ENCODE measurements at places on chromosomes 16 and 17. TPM values are rescaled to one million over a fixed set of nuclear protein-coding genes. Genes with fewer than 3 reads are reported as not detected.
A peak's percentile ranks its signal among the peaks of the same experiment; 100 is the strongest.

GRCh38 chr17:80604009-80604669 lies 59.5 kb downstream of the RPTOR start:
- no peak for DNase-seq

Gene SLC39A11
- 10.6 TPM for polyA plus RNA-seq

GRCh38 chr16:10729104-10730048 lies 14.3 kb upstream of the NUBP1 start:
- no peak for DNase-seq

DNA sequence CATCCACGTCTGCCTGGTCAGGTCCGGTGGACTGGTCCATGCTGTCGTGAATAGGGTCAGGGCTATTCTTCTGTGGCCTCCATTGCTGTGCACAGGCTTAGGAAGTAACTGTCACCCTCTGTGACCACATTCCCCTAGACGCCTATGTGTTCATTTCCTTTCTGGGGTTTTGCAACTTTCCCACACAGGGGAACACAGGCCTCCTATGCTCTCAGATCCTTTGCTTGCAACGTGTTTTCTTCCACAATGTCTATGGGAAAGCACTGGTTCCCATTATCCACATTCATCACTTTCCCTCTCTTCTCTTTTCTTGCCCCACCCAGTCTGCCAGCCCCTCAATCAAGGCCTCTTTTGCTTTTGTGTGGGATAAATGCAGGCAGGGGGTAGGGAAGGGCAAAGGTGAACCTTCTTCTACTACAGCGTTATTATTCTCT lies 43.2 kb upstream of the DNAJA2 start:
- no peak for DNase-seq

DNA sequence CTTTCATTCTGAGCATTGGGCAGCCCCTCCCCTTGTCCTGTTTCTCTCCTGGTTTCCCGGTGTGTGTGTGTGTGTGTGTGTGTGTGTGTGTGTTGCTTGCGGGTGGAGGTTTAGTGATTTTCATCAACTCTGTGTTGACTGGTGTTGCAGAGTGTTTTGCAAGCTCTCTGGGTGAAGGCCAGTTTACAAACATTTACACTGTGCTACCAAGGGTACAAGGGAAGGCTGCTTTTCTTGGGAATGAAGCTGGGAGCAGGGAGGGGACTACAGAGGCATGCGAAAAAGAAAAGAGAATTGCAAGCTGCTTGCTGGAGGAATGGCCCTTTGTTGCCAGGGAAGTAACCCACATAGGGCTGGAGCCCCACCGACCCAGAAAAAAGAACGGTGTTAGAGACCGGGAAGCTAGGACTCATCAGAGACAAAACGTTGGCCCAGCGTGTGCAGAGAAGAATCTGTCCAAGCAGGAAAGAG lies 29.6 kb downstream of the HS3ST3B1 start:
- peak; percentile 39 for DNase-seq

Gene PRR29
- polyA plus RNA-seq = 3.1 TPM

DNA sequence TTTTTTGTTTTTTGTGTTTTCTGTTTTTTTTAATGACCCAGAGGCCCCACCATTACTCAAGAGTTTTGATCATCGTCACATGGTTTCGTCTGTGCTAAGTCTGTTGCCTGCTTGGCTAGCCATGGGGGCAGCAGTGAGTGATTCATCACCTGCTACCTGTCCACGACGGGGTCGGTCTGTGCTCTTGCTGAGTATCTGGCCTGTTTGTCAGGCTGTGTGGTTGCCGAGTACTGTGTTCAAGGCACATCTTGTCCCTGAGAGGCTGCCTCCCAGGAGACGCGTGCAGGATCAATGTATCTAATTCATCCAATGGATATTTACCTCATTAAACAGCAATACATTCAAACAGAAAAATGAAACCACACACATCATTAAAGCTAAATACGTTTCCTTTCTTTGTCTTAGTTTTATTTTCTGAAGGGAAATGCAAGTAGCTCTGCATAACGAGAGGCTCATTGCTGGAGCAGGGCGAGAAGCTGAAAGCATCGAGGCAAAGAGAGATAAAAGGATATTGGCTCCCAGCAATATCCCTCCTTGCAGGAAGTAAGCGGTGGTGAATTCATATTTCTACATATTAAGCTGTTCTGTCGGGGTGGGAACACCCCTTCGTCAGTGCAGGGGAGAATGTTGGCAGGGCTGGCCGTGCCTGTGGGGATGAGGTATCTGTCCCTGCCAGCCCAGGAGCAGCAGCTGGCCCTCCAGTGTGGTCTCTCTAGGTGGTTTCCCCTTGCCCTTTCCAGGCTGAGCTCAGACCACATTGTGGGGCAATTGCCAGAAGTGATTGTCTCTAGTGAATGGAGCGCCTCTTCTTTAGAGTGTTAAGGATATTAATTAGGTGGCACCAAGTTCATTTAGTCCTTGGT lies 166.2 kb upstream of the ASIC2 start:
- no peak for DNase-seq

Gene STH
- polyA plus RNA-seq = not detected

GRCh38 chr16:53235851-53236250 lies 181.1 kb downstream of the CHD9 start:
- no peak for DNase-seq

GRCh38 chr17:77696721-77697460 lies 261.6 kb upstream of the TNRC6C start:
- DNase-seq = peak; percentile 80

DNA sequence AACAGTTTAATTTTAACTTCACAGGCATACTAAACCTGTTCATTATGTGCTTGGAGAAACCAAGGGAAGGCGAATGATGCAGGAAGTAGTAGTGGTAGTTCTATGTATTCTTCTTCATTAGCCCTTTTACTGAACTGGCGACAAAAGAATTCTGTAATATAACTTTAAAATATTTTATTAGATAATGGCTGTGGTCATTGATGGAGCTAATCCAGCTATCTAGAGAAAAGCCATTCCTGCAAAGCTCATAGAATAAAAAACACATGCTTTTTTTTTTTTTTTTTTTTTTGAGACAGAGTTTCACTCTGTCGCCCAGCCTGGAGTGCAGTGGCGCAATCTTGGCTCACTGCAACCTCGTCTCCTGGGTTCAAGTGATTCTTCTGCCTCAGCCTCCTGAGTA lies 23.5 kb downstream of the TANC2 start:
- peak; percentile 76 for DNase-seq

Gene NXN
- polyA plus RNA-seq = 57.0 TPM

DNA sequence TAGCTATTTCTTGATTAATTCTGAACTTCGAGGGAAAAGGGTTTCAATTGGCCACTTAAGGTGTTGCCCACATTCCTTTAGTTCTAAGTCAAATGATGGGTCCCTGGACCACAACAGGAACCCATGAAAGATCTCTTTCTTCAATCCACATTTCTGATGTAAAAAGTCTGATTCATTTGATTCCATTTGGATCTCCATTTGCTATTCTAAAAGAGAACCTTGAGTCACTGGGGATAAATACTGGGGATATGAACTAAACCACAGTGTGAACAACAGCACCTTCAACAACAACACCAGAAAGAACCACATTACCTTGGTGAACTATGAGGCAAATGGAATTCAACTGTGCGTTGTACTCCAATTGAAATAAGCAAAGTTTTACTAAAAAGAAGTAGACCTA lies 108.9 kb upstream of the IRX5 start:
- no peak for DNase-seq

Gene DLX4
- polyA plus RNA-seq = 0.19 TPM

DNA sequence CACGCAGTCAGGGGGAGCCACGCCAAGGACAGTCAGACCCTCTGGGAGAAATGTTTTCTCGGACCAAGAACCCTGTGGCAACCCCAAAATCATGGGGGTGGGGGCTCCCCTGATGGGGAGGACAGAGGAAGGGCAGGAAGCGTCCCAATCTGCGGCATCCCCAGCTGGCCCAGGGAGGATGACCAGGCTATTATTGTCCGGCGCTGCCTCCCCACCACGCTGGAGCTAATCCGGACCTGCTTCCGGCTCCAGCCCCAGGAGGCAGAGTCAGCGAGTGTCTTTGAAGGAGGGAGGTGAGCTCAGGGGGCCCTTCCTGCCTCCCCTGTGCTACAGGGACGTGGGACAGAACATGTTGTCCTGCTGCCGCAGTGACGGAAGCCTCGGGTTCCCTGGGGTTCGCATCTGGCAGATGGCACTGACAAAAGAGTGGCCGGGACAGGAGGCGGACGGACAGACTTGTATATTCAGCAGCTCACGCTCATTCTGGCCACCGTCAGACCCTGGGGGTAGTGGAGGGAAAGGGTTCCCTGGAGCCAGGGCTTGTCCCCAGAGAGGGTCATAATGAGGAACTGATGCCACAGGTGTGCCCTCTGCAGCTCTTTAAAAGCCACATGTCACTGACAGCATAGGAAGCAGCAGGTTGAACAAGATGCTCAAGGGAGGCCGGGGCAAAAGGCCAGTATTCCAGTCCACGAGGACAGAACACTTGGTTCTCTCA lies 54.3 kb upstream of the CDC42EP4 start:
- peak; percentile 66 for DNase-seq

GRCh38 chr17:80129006-80129565 lies 17.8 kb downstream of the EIF4A3 start:
- no peak for DNase-seq

GRCh38 chr17:13518261-13519000 lies 83.3 kb downstream of the HS3ST3A1 start:
- peak; percentile 25 for DNase-seq

GRCh38 chr16:46638947-46639925 lies 18.1 kb upstream of the SHCBP1 start:
- no peak for DNase-seq

DNA sequence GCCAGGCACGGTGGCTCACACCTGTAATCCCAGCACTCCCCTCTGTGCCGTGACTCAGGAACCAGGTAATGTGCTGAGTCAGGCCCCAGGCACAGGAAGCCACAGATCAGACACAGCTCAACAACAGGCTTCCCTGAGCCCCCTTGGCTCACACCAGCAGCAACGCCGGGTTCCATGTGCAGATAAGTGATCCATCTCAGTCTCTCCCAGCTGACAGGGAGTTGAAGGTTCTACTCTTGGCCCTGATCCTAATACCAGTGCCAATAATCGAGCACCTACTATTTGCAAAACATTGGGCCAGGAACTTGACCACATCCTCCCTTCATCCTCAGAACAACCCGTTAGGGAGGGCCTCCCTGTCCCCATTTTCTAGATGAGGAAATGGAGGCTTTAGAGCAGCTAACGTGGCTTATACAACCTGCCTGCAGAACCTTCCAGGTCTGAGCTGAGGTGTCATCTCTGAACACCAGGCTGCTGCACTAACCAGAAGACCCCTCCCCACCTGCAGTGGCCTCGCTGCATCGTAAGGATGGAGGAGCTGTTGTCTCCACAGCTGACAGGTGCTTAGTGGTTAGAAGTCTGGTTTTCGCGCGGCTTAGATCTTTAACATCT lies 64.8 kb upstream of the AMZ2 start:
- no peak for DNase-seq

GRCh38 chr17:40810494-40810893 lies 10.7 kb upstream of the KRT28 start:
- no peak for DNase-seq

Gene TCF25
- polyA plus RNA-seq = 113 TPM

DNA sequence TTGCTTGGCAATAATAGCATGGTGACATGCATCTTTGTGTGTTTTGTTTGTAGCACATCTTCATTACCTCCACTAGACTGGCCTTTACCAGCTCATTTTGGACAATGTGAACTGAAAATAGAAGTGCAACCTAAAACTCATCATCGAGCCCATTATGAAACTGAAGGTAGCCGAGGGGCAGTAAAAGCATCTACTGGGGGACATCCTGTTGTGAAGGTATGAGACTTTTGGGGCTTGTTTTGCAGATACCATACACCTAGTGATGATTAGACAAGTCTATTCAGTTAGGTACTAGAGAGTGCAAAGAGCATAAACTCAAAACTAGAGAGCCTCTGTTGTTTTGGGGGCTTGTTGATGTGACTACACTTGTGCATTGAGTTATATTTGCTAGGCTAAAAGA lies 41.2 kb downstream of the NFATC3 start:
- DNase-seq = no peak

Gene KCNJ12
- polyA plus RNA-seq = 10.6 TPM

DNA sequence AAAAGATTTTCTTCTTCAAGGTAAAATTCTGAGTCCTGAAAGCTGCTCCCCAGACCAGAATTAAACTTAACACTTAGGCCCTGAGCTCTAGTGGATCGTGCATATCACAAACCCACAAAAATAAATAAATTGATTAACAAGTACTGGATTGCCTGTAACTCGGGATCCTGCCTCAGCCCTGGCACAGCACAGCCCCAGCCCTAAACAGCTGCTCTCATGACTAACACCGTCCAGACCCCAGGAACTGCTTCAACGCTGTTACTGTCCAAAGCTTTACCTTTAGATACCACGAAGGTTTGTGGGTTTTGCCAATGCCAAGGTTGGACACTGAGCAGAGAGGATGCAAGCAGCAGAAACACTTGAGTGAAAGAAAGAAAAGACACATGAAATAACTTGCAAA lies 172.5 kb downstream of the COPRS start:
- no peak for DNase-seq

All from muscle of leg (tissue), 16 donors.